Camera-type eye (tissue), 1 donor: ENCODE measurements at places on chromosomes 13 and 19. TPM values are rescaled to one million over a fixed set of nuclear protein-coding genes. Genes with fewer than 3 reads are reported as not detected.

The CERS1 gene
- total RNA-seq: 8.6 TPM

The KLK11 gene
- 4.7 TPM for total RNA-seq

The NPAS1 gene
- 0.99 TPM for total RNA-seq

The RGCC gene
- total RNA-seq: 38.8 TPM

The ANKRD27 gene
- total RNA-seq: 21.2 TPM

The PLK5 gene
- total RNA-seq: 0.16 TPM

The MAG gene
- 1.2 TPM for total RNA-seq

The AP1M2 gene
- 3.5 TPM for total RNA-seq

The PAF1 gene
- 34.6 TPM for total RNA-seq

The ACTMAP gene
- total RNA-seq: 2.6 TPM

The ZIK1 gene
- total RNA-seq: 28.7 TPM

The FAM83E gene
- 1.4 TPM for total RNA-seq

The KIR2DL4 gene
- total RNA-seq: not detected

The ZDHHC20 gene
- 78.8 TPM for total RNA-seq
